Stimulated activated CD8-positive, alpha-beta memory T cell treated with anti-CD3 and anti-CD28 coated beads, Interleukin-4, amount 100 ng/mL, for 4 hours (primary cell): ENCODE measurements at places on chromosomes 16 and 17.

GRCh38 chr17:31854672-31855071, 4.4 kb downstream of the COPRS start:
- DNase-seq: no peak

DNA sequence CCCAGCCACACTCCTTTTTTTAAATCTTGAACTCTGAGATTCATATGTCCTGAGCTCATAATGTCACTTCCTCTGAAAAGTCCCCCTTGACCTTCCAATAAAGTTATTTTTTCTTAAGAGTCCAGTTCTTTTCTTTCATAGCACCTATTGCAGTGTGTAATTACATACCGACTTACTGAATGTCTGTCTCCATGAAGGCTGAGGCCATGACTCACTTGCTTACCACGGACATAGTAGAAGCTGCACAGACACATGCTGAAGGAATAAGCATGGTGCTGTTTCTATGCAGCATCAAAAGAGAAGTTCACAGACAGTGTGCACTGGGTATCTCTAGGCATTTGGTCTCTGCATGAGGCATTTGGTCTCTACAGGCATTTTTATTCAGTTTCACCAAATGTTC, 77.2 kb downstream of the C17orf67 start:
- no peak for DNase-seq

GRCh38 chr17:55300479-55301290, 35.9 kb downstream of the HLF start:
- no peak for DNase-seq

DNA sequence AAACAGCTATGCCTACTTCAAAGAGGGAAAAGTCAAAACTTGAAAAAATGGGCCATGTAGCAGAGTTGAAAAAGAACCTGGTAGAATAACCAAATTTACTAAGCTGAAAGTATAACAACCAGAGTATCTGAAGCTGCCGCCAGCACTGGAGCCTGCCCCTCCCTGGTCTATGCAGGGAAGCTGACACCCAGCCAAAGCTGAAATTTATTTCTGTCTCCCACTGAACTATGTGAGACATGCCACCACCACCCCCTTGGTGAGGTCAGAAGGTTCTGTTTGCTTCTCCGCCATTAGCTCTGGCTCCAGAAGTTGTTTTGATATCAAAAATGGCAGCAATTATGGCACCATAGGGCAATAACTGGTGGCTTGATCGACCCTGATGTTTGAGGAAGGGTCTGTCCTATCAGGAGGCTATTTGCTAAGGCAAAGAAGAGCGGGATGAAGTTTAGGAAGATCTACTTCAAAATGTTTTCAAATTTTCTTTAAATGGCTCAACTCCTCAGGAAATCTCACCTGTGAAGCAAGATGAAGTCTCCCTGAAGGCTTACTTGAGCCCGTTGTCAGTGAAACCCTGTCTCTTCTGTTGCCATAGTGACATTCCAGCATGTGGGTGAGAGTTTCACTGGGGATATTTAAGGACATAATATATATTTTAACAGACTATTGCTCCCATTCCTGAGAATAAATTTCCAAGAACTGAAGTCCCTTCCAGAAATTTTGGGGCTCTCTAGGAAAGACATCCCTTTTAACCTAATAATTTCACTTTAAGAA, 122.0 kb downstream of the COPRS start:
- DNase-seq: no peak
